ENCODE measurements at places on chromosomes 12 and 14. TPM values are rescaled to one million over a fixed set of nuclear protein-coding genes. Genes with fewer than 3 reads are reported as not detected.

UNC119B gene
- total RNA-seq: 20.0 TPM

SMIM41 gene
- total RNA-seq: 0.15 TPM

RAP1B gene
- 172 TPM for total RNA-seq

NKX2-8 gene
- total RNA-seq: not detected

RBP5 gene
- total RNA-seq: 0.08 TPM

NEUROD4 gene
- not detected for total RNA-seq

MYH6 gene
- total RNA-seq: not detected

KLRC2 gene
- not detected for total RNA-seq

PIWIL1 gene
- total RNA-seq: not detected

CACNA1C gene
- total RNA-seq: 7.4 TPM

ZC2HC1C gene
- total RNA-seq: 0.53 TPM

MYF6 gene
- not detected for total RNA-seq

CIDEB gene
- total RNA-seq: 0.08 TPM

CELA1 gene
- not detected for total RNA-seq

BATF gene
- total RNA-seq: 0.12 TPM

ANAPC7 gene
- total RNA-seq: 45.0 TPM

OAS1 gene
- total RNA-seq: 2.3 TPM

CRY1 gene
- total RNA-seq: 13.2 TPM

GZMB gene
- not detected for total RNA-seq

KRT4 gene
- not detected for total RNA-seq

ABCC9 gene
- total RNA-seq: 21.8 TPM

ERP27 gene
- total RNA-seq: not detected

GPR84 gene
- total RNA-seq: not detected

MRPL52 gene
- total RNA-seq: 39.5 TPM

DTD2 gene
- 45.7 TPM for total RNA-seq

ISCU gene
- 131 TPM for total RNA-seq

PLCZ1 gene
- total RNA-seq: not detected

GPD1 gene
- total RNA-seq: 0.47 TPM

SLC10A1 gene
- total RNA-seq: not detected

FGF23 gene
- total RNA-seq: not detected

FKBP4 gene
- total RNA-seq: 44.9 TPM

LRP1-AS gene
- not detected for total RNA-seq

CLEC1A gene
- 0.12 TPM for total RNA-seq

MAP3K9 gene
- total RNA-seq: under 0.01 TPM

KCNC2 gene
- under 0.01 TPM for total RNA-seq

FAM186B gene
- 0.12 TPM for total RNA-seq

CMKLR1 gene
- 1.3 TPM for total RNA-seq

GXYLT1 gene
- 4.2 TPM for total RNA-seq

CLEC1B gene
- not detected for total RNA-seq

NEK9 gene
- 63.5 TPM for total RNA-seq

RERGL gene
- total RNA-seq: 0.30 TPM

NINJ2 gene
- 0.98 TPM for total RNA-seq

KIF26A gene
- 0.23 TPM for total RNA-seq

USP44 gene
- 0.38 TPM for total RNA-seq

NELL2 gene
- total RNA-seq: not detected

MARK3 gene
- total RNA-seq: 69.1 TPM

TEAD4 gene
- 9.6 TPM for total RNA-seq

KRT77 gene
- total RNA-seq: not detected

OVCH1 gene
- 0.70 TPM for total RNA-seq

Measured in smooth muscle cell of the coronary artery (primary cell).